Stromal cell of bone marrow (primary cell): ENCODE measurements at places on chromosomes 7 and 10.

DNA sequence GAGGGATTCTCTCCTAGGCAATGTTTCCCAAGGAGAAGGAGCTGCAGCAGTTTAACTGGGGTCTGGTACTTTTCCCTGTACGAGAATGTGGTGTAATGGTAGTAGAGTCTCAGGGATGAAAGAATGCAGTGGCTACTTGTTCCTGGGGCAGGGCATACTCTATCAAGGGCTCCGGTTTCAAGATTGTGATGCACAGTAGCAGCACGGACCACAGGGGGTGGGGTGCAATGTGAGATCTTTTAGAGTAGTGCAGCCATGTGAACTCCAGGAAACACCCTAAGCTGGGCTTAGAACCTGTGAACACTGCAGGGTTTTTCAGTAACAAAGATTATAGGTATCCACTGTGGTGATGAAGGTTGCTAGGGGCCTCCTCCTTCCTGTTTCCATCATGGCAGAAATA lies 903.9 kb downstream of the NRG3 start:
- no peak for DNase-seq

- DNase-seq: no peak
Measured at GRCh38 chr10:17037910-17038309, 91.7 kb downstream of the CUBN start.

DNA sequence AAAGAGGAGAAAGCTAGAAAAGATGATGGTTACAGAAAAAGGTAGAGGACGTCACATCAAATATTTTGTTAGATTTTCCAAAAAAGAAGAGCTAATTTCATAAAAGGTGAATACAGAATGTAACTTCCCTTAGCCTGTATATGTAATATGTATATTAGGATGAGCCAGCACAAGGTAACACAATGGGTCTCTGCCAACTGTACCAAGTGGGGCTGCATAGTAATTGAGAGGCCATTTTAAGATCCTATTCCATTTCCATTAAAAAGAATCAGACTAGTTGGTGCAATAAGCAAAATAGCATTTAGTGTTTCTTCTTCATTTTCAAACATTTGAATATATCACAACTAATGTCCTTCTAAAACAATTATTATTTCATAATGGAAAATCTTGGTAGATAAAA lies 134.6 kb downstream of the SEMA3A start:
- DNase-seq: no peak

DNA sequence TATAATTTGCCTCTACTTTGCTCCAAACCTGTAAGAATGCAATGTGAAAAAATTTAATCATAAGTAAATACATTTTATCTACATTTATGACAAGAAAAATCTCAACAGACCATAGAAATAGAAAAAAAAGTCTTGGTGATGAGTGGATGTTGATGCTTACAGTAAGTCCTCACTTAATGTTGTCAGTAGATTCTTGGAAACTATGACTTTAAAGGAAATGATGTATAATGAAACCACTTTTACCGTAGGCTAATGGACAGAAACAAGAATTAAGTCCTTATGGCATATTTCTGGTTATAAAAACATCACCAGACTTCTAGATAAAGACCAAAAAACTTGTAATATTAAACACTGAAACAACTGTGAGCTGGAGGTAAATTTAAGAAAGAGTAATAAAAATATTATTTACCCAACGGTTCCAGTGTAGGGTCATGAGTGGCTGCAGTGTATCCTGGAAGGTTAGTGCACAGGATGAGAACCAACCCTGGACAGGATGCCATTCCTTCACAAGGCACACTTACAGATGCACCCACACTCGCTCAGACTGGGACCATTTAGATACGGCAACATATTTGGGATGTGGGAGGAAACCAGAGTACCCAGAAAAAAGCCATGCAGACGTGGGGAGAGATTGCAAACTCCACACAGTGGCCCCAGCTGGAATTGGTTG lies 76.3 kb downstream of the GLCCI1 start:
- no peak for DNase-seq

DNA sequence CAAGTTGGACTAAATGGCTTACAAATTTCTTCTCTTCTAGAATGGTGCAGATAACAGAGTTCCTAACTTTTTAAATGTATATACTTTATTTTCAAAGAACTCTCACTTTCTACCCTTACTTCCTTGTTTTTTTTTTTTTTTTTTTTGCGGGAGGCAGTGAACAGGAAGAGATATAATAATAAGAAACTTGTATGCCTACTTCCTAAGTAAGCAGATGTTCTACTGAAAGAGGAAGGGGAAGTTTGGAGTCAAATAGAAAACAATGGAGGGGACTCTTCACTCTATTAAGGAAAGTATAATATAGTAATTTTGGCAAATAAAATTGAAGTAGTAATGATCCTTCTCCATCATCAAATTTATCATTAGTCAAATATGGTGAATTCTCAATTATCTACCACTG lies 754.0 kb downstream of the KCNMA1 start:
- no peak for DNase-seq

DNA sequence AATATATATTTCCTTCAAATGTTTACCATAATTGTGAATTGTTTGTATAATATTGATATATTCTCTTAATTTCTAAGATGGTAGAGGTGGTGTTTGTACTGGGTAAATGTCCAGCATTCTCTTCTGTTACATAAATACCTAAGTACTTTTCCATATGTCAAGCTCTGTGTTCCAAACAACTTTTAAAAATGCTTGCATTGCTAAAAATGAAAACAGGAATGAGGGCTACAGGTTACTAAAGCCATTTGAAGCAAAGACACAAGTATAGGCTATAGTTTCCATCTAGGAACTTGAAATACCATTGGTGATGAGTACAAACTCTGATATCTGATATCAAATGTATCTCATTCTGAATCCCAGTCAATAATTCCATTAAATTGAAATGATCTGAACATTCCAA lies 233.6 kb upstream of the SORCS1 start:
- DNase-seq: no peak

DNA sequence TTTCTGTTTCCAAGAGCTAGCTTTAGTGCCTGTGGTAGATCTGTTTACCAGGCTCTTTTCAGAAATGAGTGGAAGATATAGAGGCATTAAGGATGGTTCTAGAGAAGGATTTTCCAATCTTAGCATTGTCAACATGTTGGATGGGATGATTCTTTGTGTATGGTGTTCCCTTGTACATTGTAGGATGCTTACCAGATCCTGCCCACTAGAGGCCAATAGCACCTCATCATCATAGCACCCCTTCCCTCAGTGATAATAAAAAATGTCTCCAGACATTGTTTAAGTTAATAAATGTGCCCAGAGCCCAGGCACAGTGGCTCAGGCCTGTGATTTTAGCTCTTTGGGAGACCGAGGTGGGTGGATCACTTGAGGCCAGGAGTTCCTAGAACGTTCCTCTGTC lies 121.2 kb downstream of the ANKRD30A start:
- no peak for DNase-seq
